ENCODE measurements at places on chromosomes 12 and 14.

DNA sequence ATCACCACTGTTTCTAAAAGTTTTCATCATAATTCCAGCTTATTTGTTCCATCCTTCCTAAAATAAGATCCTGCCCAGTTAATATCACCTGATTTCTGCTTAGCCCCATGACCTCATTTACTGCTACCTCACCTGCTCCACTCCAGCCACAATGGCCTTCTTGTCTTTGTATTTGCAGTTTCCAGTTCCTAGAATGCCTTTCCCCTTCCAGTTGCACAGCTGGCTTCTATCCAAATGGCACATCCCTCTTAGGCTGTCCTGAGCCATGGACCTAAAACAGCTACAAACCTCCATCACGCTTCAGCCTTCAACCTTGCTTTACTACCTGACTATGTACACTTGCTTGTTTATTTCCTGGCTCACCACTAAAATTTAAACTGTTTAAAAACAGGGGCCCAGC is 6.5 kb upstream of the LGMN start:
- DNase-seq = no peak

- DNase-seq = no peak
Observed at GRCh38 chr12:386651-387050, 2.5 kb downstream of the KDM5A start.

DNA sequence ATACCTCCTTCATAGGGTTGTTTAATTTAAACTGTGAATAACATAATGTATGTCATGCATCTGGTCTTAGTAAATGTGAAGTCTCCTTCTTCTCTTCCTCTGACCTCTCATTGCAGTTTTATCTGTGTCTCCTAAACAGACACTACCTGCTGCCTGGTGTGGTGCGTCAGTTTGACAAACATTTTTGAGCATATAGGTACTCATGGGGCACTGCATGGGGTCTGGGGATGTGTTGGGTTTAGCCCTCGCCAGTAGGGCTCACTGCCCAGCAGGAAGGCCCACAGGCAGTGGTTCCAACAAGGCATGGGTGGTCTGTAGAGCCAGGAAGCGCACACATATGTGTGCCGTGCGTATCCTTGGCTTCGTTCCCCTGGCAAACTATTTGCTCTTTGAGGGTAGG is 3.0 kb upstream of the CEBPE start:
- DNase-seq = no peak

- no peak for DNase-seq
Observed at GRCh38 chr12:67855103-67855502, 134.1 kb upstream of the IFNG-AS1 start.

DNA sequence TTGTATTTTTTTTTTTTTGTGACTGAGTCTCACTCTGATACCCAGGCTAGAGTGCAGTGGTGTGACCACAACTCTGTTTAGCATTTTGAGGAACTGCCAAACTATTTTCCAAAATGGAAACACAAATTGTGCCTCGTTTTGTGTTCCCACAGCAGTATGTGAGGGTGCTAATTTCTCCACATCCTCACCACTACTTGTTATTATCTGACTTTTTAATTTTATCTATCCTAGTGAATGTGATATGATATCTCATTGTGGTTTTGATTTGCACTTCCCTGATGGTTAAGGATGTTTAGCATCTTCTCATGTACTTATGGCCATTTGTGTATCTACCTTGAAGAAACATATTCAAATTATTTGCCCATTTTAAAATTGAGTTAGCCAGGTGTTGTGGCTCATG is 62.4 kb downstream of the SRGAP1 start:
- DNase-seq = no peak

DNA sequence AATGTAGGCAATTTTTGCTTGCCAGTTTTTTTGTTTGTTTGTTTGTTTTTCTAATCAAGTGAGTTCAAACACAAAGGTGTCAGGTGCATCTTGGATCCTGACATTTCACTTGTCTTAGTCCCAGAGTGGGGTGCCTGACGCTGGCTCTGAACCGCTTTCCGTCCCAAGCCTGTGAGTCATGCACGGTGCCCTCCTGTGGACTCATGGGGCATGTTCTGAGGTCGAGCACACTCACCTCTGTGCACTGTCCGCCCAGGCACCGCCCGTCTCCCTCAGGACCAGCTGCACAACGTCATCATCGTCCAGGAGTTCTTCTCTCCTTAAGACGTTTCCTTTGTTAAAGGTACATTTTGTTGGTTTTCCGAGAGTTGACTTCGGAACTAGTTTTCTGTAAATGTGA is 98.2 kb downstream of the GLT1D1 start:
- no peak for DNase-seq

- no peak for DNase-seq
Observed at GRCh38 chr12:116591855-116592637, 32.9 kb downstream of the MAP1LC3B2 start.

DNA sequence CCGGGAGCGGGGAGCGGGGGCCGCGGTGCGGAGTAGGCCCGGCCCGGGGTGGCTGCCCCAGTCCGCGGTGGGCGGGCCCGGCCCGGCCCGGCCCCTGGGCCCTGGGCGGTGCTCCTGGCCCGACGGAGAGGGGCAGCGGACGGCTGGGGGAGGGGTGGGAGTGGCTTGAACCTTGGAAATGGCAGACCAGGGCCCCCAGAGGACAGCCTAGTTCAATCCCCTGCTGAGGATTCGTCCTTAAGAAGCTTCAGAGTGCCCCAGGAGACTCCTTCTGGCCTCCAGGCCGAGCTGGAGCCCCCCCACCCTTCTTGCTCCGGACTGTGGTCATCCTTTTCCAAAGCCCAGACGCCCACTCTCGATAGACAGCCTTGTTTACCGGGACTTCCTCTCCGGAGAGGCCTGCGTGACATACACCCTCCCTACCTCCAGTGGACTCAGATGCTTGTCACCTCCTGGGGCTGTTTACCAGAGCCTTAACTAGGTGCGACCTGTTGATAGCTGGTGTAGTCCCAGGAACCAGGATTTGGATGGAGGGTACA is 458 bp downstream of the KHNYN start:
- no peak for DNase-seq

GRCh38 chr12:113792450-113792849 is 173.7 kb downstream of the RBM19 start:
- no peak for DNase-seq

DNA sequence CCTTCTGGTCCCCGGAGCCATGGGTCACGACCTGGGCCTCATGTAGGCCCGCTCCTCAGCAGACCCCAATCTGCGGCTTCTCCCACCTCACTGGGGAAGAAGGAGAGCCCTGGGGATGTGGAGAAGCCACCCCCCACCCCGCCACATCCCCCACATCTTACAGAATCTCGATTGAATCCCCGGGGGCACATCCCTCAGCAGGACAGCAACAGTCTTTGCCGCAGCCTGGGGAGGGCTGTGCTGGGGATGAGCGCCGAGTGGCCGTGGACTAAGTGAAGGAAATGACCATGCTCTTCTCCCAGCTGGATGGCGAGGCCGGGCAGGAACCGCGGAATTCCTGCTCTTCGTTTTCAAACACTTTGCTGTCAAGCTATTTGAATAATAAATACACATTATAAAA is 169.0 kb upstream of the RTL1 start:
- peak; percentile 9 for DNase-seq

GRCh38 chr12:132133952-132134652 is 10.0 kb downstream of the DDX51 start:
- DNase-seq = no peak

DNA sequence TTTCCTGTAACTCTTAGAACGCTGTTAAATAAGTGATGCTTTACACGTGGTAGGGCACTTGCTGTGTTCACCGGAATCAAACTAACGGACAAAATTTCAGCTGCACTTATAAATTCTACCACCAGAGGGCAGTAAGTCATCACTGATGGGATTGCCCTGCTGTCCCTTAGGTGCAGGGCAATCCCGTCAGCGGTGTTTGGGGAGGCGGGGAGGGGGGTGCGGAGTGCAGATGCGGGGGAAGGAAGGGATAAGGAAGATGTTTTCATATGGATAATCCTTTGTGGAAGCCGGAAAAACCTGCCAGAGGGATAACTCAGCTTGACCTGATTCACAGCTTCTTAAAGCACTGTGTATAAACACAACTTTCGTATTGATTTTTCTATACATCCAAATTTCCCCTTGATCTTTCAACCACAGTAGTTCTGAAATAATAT is 21.7 kb upstream of the SLC10A1 start:
- no peak for DNase-seq

DNA sequence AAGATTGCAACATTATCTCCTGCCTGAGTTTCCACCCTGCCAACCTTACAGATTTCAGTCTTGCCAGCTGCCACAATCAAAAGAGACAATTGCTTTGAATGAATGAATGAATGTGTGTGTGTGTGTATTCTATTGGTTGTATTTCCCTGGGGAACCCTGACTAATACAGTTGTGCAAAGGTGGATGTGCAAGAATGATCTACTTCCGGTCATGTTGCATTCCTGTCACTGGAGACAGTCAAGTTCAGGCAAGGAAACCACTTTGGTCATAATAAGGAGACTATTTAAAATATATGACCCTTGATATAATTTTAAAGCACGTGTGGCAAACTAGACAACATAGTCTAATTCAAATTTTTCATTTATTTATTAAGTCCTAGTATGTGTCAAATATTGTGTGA is 13.1 kb downstream of the RERG start:
- no peak for DNase-seq

DNA sequence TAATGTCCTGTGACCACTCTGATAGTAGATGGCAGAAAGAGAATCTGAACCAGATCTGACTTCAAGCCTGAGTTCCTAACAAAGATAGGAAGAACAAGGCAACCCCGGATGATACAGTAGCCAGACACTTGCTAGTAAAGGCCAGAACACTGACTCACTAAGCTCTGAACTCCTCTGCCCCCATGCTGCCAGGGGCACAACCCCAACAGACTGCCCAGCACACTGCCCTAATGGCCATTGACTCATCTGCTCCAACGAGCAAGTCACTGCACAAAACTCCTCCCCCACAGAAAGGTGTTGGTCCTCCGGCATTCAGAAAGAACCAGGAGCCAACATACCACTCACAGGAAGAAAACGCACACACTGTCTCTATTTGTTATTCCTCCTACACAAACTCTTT is 179.6 kb upstream of the NUDT4 start:
- no peak for DNase-seq

DNA sequence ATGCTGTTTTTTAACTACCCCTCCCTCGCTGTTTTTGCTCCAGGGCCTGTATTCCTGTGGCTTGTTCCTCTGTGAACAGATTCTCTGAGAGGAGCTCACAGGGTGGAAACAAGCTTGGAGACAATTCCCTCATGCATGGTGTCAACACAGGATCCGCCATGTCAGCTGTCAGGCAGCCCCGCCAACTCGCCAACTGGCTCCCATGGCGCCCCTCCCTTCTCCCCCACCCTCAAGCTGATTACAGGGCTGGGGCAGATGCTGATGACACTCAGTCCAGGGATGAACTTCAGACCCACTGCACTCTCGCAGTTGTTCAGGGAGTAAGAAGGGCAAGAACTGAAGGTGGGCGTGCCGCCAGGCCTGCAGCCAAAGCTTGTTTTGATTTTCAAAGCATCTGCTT is 229.9 kb downstream of the NTF3 start:
- no peak for DNase-seq

GRCh38 chr14:75831952-75832351 is 149.8 kb downstream of the TGFB3 start:
- no peak for DNase-seq

- no peak for DNase-seq
Observed at GRCh38 chr14:89219051-89219450, 198.0 kb downstream of the FOXN3 start.

DNA sequence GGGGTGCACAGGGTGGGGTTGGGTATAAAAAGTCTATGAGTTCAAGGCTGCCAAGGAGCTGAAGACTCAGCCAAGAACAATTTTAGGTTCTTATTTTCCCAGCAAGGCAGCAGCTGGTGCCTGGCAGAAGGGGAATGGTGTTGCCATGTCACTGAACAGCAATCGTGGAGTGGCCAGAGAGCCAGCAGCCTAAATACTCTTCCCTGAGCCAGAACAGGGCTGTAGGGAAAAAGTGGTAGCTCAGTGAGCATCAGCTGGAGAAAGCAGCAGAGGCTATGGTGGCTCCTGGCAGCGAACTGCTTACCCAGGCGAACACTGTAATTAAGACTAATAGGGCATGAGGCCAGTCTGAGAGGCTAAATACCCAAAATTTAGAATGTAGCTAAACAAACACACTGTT is 334.9 kb downstream of the RMST start:
- no peak for DNase-seq

DNA sequence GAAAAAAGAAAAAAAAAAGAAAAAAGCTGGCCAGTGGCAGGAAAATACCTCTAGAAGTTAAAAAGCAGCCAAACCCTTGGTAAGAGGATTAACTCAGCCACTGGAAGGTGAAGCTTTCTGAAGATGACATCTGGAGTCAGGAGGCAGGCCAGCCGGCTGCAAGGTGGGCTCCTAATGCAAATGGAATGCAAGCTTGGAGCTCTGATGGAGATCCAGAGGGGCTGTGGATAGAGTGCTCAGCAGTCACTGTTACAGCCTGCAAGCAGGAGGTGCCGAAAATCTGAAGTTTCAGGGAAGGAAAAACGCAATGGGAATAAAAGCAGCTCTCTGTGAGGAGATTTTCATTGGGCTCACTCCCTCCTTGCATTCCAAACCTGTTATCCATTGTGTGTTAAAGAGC is 41.0 kb downstream of the GSC start:
- DNase-seq = no peak
